ENCODE measurements at places on chromosomes 6 and 20.

GRCh38 chr6:7246401-7247178 lies 66.4 kb downstream of the SSR1 start:
- no peak for DNase-seq

DNA sequence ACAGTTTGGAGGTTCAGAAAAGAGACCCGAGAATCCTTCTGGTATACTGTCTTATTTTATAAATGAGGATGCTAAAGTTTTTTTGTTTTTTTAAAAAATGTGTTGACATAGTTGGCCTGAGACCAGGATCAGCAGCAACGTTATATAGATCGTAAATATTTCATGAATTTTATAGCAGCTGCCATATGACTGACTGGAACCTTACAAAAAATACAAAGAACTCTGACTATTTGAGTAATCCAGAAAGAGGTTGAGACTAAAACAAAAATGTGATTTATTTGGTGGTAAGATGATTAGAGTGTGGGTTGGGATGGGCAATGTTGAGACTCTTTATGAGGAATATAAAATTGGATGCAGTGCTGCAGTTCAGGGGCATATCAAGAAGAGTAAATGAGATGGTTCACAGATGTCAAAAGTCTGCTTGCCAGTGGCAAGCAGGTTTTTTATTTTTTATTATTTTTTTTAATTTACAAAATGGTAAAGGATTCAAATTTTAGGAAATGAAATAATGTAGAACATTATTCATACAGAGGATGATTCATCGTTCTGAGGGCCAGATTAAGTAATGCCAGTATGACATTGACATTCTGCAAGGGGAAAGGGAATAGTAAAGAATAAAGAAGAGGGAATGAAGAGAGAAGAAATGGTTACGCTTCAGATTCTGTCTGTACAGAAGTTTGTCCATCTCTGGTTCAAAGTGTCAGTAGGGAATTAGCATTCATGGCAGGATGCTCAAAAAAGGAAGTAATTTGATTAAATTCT lies 58.5 kb downstream of the SCAF8 start:
- DNase-seq: no peak

DNA sequence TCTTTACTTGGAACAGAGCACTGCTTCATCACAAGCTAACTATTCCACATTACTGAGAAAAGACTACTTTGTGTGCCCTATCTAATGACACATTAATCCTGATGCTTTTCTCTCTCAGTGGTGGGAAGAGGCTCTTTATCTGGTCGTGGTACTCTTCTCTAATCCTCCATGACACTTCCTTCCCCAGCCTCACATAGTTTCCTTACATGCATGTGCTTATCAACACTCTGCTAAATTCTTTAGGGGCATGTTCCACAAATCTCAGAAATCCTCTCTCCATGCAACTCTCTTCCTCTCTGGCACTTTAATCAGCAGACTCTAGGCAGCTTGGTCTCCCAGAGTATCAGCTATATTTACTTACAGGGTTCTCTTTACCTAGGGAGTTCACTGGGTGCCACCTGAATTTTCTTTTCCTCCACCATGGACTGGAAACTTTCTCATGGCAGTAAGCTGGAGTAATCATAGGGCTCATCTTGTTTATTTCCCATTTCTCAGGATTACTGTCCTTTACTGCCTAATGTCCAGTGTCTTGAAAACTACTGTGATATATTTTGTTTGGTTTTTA lies 27.0 kb upstream of the SLC22A2 start:
- no peak for DNase-seq

DNA sequence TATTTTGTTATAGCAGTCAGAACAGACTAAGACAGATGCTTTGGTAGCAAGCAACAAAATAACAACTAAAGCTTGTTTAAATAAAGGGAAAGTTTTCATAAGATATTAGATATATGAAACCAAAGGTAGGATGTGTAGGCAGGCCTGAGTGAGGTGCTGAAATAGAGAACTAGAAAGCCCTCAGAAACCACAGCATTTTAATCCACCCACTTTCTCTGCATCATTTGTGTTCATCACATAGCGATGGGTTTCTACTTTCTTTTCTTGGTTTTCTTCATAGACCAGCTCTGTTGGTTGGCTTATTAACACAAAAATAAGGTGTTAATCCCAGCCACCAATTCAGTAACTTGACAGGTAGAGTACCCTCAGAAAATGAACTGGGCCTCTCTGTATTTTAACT lies 58.6 kb downstream of the RPS12 start:
- no peak for DNase-seq

- no peak for DNase-seq
Observed at GRCh38 chr6:109772883-109773431, 81.9 kb downstream of the FIG4 start.

GRCh38 chr6:24501914-24502313 lies 7.1 kb downstream of the ALDH5A1 start:
- no peak for DNase-seq

DNA sequence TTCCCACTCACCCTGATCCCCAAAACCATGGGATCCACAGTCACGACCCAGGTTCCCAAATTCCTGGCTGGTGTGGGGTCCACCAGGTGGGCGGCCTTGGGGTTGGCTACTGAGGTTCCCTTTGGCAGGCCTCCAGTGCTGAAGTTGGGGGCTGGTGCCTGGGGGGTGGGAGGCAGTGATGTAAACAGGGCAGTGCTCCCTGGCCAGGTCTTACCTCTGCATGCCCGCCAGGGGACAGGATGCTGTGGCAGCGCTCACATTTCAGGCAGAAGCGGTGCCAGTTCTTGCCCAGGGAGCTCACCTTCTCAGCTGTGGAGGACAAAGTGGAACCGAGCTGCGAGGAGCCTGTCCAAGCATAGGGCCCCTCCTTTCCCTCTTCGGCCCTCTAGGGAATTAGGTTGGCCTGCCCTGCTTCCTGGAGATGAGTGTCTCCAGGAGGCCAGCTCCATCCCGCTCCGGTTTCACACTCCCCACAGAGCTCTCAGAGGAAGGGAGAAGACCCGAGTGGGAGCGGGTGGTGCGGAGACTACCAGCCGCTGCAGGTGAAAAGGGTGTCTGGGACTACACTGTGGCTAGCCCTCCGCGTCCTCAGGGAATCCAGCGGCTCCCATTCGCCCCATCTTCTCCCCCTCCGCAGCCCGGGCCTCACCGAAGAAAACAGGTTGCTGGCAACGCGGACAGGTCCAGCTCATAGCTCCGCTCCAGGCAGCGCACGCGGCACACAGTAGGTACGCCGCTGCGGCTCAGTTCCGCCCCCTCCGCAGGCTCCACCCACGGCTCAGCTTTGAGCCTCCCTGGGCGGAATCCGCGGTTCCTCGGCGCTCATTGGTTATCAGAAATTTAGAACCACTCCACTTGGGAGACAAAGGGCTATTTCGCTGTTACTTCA lies at the start of gene CRIP3:
CRIP3 (minus strand) TSS at position 726 of the 889 bp plus-strand sequence; CDS start at position 692, 34 bp downstream.
- no peak for DNase-seq

DNA sequence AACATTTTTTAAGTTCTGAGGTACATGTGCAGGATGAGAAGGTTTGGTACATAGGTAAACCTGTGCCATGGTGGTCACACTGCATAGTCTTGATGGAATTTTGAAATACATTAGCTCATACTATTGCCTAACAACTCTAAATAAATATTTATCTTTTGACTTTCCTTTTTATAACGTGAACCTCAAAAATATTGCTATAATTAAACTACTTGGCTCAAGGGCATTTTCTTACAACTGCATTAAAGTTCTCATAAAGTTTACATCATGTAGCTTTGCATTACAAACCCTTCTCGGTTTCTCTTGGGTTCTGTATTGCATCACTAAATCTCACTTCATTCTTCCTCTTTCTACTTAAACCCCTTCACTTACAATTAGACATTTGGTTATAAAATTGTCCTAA lies 636.0 kb upstream of the PTCHD4 start:
- DNase-seq: no peak

DNA sequence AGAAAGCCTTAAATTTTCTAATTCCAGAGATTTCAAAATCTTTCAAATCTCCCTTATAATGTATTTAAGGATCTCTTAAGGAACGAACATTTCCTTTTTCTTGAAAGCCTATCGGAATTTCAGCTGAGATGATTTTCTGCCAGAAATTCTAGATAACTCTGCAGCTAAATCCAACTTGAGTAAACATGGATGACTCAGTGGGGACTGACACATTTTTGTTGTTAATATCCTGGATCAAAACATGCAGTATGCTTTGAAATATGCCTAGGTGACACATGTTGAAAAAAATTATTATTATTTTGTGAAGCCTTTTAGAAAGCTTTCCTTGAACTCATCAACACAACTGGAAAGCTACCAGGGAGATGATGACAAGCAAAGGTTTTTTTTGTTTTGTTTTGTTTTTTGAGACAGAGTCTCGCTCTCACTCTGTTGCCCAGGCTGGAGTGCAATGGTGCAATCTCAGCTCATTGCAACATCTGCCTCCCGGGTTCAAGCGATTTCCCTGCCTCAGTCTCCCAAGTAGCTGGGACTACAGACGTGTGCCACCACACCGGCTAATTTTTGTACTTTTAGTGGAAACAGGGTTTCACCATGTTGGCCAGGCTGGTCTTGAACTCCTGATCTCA lies 140.1 kb upstream of the SNX9 start:
- DNase-seq: no peak

GRCh38 chr20:62846166-62846890 lies 15.3 kb downstream of the TCFL5 start:
- DNase-seq: no peak

DNA sequence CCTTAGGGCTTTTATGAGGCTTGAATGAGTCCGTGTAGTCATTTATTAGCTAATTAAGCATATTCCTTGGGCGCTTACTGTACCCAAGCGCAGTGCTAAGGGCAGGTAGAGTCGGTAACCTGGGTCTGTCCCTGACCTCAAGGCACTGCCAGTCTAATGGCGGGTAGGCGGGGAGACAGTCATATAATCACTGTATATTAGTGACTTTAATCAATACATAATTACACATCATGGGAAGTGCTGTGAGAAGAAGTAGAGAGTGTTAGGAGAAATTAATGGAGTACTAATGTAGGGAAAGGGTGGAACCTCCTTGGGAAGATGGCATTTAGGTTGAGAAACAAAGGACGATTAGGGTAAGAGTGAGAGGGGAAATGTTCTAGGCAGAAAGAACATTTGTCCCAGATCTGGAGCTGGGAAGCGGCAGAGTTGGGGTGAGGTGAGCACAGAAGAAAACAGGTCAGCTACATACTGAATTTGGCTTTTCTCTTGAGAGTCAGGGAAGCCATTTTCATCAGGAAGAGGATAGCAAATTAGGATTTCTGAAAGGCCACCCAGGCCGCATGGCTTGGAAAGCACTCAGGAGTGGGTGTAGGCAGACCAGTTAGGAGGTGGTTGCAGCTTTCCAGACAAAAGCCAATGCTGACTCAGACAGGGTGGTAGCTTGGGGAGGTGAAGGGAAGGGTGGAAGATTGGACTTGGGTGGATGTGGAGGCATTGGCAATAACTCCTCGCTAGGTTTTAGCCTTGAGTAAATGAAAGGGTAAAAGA lies 954 bp upstream of the BLCAP start:
- DNase-seq: no peak

GRCh38 chr6:149608381-149608982 lies 40.0 kb downstream of the KATNA1 start:
- DNase-seq: no peak

DNA sequence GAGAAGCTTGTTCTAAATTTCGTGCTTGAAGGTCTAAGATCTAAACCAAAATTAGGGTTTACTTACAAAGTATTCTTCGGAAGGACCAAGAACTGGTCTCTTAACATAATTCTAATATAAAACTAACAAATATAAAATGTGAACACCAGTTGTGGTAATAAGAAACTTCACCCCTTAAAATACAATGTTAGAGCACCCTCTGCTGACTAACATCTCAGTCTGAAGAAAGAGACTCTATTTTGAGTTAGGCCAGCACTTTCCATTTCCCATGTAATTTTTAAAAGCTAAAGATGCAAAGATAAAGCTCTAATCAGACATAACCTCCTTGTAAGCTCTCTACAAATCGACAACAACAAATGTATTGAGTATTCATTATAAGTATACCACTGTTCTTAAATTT lies 24.6 kb downstream of the ATG5 start:
- DNase-seq: no peak

DNA sequence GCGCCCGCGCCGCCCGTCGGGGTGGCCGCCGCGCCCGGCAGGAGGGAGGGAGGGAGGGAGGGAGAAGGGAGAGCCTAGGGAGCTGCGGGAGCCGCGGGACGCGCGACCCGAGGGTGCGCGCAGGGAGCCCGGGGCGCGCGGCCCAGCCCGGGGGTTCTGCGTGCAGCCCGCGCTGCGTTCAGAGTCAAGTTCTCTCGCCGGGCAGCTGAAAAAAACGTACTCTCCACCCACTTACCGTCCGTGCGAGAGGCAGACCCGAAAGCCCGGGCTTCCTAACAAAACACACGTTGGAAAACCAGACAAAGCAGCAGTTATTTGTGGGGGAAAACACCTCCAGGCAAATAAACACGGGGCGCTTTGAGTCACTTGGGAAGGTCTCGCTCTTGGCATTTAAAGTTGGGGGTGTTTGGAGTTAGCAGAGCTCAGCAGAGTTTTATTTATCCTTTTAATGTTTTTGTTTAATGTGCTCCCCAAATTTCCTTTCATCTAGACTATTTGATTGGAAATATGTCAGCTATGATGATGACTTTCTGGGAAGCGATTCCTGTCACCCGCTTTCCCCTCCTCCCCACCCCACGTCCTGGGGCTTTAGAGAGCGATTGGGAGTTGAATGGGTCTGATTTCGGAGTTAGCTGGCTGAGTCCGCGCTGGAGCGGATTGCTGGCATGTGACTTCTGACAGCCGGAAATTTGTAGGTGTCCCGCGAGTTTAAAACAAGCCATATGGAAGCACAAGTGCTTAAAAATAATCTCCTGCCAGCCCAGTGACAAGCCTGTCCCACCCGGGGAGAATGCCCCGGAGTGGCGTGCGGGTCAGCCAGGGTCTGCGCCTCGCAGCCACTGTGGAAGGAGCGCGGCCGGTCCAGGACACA lies 1.1 kb downstream of the ESR1 start:
- DNase-seq: no peak

DNA sequence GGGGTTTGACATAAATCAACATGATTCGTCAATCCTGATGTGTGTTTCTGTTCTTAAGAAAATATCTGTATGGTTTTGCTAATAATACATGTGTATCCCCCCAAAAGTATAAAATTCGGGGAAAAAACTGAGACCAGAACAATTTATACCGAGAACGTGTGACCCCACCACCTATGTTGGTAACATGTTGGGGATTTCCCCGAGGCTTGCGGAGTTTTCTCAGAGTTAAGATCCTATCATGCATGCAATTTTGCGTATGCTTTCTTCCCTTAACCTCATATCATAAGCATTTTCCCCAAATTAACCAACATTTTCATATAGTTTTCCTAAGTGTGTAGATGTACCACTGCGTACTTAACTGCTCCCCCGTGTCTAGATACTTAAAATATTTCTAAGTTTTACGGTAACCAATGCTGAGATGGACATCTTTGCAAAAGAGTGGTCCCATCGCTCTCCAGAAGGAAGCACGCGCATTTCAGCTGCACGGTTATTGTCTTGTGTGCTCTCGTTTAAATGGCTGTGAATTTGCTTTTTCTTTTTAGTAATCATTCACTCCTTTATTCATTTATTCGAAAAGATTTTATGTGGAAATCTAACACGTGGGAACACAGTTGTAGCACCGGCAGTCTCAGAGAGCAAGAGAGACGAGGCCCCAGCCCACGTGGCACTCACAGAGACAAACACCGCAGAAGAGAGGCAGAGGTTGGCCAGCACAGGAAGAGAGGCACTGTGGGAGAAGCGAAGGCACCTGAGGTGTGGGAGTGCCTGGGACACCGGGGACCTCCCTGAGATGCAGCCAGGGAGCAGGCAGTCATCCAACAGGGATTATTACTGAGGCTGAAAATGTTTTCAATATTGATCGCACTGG lies 13.2 kb upstream of the IRF4 start:
- DNase-seq: no peak
